ENCODE measurements at places on chromosomes 12 and 14.
A peak's percentile ranks its signal among the peaks of the same experiment; 100 is the strongest.

DNA sequence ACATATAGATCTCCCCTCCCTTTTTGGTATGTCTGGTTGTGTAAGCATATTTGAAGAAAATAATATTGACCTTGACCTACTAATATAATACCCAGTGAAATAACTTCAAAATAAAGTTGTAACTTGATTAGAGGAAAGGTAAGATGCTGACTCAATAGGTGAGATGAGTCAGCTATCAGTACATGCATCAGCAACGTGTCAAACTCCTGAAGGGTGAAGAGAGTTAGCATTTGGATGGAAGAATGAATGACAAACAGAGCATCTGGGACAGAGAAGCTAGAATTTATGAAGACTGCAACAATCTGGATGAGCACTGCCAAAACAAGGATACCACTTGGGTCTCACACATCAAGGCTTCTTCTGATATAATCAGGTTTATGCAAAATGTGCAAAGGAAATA lies 74.9 kb downstream of the PPP2R5E start:
- no peak overlapping the region for H3K4me3 ChIP-seq
- DNase-seq: no peak
- H3K36me3 ChIP-seq: no peaks in the 10 kb centered on the region
- H3K27ac ChIP-seq: no peak overlapping the region
- peaks cover 7% of the 10 kb centered on the region for H3K4me1 ChIP-seq

- H3K27me3 ChIP-seq: no peaks in the 10 kb centered on the region
- no peaks in the 10 kb centered on the region for H3K36me3 ChIP-seq
- no peaks in the 10 kb centered on the region for H3K4me1 ChIP-seq
- no peak for DNase-seq
- H3K4me3 ChIP-seq: no peak overlapping the region
- no peak overlapping the region for H3K27ac ChIP-seq
These were observed 114.8 kb downstream of the PLEKHA5 start for GRCh38 chr12:19244312-19244711.

GRCh38 chr12:47079981-47080724 lies 394 bp upstream of the AMIGO2 start:
- peak overlapping the region; percentile 85 for H3K27ac ChIP-seq
- H3K36me3 ChIP-seq: peaks cover 4% of the 10 kb centered on the region
- H3K27me3 ChIP-seq: no peaks in the 10 kb centered on the region
- peaks cover 18% of the 10 kb centered on the region for H3K4me1 ChIP-seq
- peak overlapping the region; percentile 78 for H3K4me3 ChIP-seq

DNA sequence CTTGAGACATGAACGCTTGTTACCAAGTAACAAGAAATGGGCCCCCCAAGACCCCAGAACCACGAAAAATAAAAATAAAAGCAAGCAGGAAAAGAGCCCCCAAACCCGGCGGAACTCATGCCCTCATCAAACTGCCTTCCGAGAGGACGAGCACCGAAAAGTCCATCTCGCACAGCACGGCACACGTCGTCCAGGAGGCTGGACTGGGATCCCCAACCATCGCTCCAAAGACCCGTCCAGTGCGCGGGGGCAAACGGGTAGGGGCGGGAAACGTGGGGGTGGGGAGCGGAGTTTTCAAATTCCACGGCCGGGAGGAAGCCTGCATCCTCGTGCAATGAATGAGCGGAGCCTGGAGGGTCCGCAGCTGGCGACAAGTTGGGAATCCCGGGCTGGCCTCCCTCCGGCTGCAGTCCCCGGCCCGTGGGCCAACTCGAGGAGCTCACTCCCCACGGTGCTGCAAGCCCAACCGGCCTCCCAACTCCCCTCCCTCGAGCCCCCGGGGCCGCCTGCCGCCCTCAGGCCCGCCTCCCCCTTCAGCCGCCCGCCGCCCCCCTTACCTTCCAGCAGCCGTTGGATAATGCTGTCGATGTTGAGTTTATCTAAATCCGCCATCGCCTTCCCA lies 484 bp downstream of the PPP1CC start:
- no peaks in the 10 kb centered on the region for H3K27me3 ChIP-seq
- peak overlapping the region; percentile 83 for H3K4me3 ChIP-seq
- DNase-seq: no peak
- H3K36me3 ChIP-seq: no peaks in the 10 kb centered on the region

GRCh38 chr12:546920-547845 lies 87.4 kb downstream of the B4GALNT3 start:
- peaks cover 2% of the 10 kb centered on the region for H3K4me1 ChIP-seq
- H3K36me3 ChIP-seq: no peaks in the 10 kb centered on the region
- no peak overlapping the region for H3K27ac ChIP-seq
- peak; percentile 46 for DNase-seq

Measured in large intestine (tissue), 12 donors.